ENCODE measurements at places on chromosomes 3 and 15. TPM values are rescaled to one million over a fixed set of nuclear protein-coding genes. Genes with fewer than 3 reads are reported as not detected.

HES1 gene
- 13.9 TPM for total RNA-seq

PPM1L gene
- total RNA-seq = 0.68 TPM

HRH1 gene
- total RNA-seq = 9.8 TPM

RAB5A gene
- total RNA-seq = 34.4 TPM

SUCLG2 gene
- 38.6 TPM for total RNA-seq

CCDC39 gene
- not detected for total RNA-seq

CLDN16 gene
- total RNA-seq = not detected

Data from A549 treated with GW870086 at 1 μM for 4 hours (cell line).